ENCODE measurements at places on chromosomes 6 and 20. TPM values are rescaled to one million over a fixed set of nuclear protein-coding genes. Genes with fewer than 3 reads are reported as not detected.
A peak's percentile ranks its signal among the peaks of the same experiment; 100 is the strongest.

NFKBIE gene
- 24.8 TPM for total RNA-seq

RIMS1 gene
- total RNA-seq, result not detected

MCM3 gene
- total RNA-seq, result 335 TPM

MYT1 gene
- 0.44 TPM for total RNA-seq

WFDC11 gene
- total RNA-seq, result not detected

ECT2L gene
- not detected for total RNA-seq

TP53INP2 gene
- 2.6 TPM for total RNA-seq

FKBP1C gene
- 1.5 TPM for total RNA-seq

RAET1L gene
- not detected for total RNA-seq

DNA sequence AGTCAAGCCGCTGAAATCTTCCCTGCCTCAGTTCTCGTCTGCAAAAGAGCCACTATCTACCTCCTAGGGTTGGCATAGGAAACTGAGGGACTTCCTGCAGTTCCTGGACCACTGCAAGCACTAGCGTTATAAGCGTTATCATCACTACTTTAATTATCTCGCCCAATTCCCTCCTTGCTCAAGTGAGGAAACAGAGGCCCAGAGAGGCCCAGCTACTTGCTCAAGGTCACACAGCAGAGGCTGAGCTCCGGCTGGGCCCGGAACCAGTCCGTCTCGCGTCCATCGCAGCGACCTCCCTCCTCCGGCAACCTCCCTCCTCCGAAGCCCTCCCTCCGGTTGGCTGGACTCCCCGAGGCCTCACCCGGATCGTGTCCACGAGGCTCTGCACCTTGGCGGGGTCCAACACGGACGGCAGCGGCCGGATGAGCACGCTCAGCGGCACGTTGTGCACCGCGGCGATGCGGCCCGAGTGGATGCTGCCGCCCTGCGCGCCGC is 338 bp downstream of the SRXN1 start:
- H3K27ac ChIP-seq, result peak overlapping the region; percentile 74
- peaks cover 11% of the 10 kb centered on the region for H3K27me3 ChIP-seq
- H3K4me1 ChIP-seq, result peaks cover 18% of the 10 kb centered on the region
- peaks cover 27% of the 10 kb centered on the region for H3K36me3 ChIP-seq
- peak overlapping the region; percentile 85 for H3K4me3 ChIP-seq

GRCh38 chr6:165574220-165575157 is 88.6 kb downstream of the PDE10A start:
- H3K27ac ChIP-seq, result no peak overlapping the region
- H3K36me3 ChIP-seq, result no peaks in the 10 kb centered on the region
- no peaks in the 10 kb centered on the region for H3K4me1 ChIP-seq
- no peak overlapping the region for H3K4me3 ChIP-seq

GRCh38 chr6:20060252-20060651 is 152.0 kb downstream of the MBOAT1 start:
- no peaks in the 10 kb centered on the region for H3K4me1 ChIP-seq
- no peaks in the 10 kb centered on the region for H3K36me3 ChIP-seq
- H3K27me3 ChIP-seq, result peaks cover 6% of the 10 kb centered on the region
- H3K27ac ChIP-seq, result no peak overlapping the region

GRCh38 chr20:9474835-9475415 is 39.5 kb upstream of the LAMP5 start:
- H3K4me1 ChIP-seq, result no peaks in the 10 kb centered on the region
- no peak overlapping the region for H3K27ac ChIP-seq
- H3K27me3 ChIP-seq, result no peaks in the 10 kb centered on the region

GRCh38 chr6:75079589-75079988 is 126.3 kb downstream of the COL12A1 start:
- H3K27me3 ChIP-seq, result peaks cover 18% of the 10 kb centered on the region
- DNase-seq, result no peak
- no peaks in the 10 kb centered on the region for H3K4me1 ChIP-seq
- H3K27ac ChIP-seq, result no peak overlapping the region
- no peak overlapping the region for H3K4me3 ChIP-seq

DNA sequence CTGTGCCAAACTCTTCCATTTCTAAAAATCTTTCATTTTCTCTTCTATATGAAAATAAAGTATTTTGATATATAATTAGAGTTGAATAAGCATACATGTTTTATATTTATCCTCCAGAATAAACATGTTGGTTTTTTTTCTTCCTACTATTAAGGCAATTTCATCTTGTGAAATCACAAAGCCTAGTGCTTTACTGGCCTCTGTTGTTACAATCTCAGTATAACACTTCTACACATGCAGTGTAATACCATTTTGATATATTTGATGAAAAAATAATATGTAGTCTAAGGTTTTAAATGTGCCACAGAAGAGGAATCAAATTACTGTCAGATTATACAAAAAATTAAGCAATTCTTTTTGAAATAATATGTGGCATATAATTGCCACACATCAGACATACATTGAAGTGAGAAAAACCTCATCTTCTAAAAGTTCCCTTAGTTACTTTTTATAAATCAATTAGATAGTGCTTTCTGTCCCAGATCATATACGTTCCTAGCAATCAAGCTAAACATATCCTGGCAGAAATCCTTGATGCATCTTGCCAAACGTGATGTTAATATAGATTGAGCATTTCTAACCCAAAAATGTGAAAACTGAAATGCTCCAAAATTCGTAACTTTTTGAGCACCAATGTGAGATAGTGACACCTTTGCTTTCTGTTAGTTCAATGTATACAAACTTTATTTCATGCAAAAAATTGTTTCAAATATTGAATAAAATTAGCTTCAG is 225.1 kb upstream of the MANEA start:
- H3K36me3 ChIP-seq, result no peaks in the 10 kb centered on the region
- H3K4me3 ChIP-seq, result no peak overlapping the region
- DNase-seq, result no peak
- peaks cover 4% of the 10 kb centered on the region for H3K27me3 ChIP-seq
- no peaks in the 10 kb centered on the region for H3K4me1 ChIP-seq

DNA sequence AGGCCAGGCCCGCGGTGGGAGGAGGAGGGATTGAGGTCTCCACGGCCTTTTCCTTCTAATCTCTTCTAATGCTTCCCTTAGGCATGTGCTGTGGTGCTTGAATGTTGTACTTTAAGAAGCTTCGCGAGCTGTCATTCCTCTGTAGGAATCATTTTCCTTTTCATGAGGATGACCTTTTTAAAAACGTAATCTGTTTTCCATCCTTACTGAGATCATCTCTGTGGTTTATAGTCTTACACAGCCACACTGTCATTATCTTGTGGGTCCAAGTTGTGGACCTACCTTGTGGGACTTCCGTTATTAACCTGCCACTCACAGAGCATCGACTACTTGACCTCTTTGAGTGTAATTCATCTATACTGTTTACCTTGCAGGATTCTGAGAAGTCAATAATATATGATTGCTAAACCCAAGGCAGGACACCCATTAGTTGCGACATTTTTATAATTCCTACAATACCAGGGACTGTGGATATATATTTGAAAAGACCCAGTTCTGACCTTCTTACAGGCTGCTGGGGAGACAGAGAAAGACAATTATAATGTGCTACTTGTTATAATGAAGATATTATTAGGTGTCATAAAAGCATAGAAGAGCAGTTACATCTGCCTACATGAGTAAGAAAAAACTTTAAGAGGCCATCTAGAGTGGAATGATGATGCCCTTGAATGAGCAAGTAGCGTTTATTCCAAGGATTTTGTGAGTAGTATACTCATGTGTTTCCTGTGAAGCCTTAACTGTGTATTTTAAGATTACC is 842 bp downstream of the SLC25A27 start:
- H3K27ac ChIP-seq, result no peak overlapping the region
- peaks cover 9% of the 10 kb centered on the region for H3K4me1 ChIP-seq
- H3K27me3 ChIP-seq, result peaks cover 66% of the 10 kb centered on the region
- no peak for DNase-seq
- H3K4me3 ChIP-seq, result peak overlapping the region; percentile 84
- H3K36me3 ChIP-seq, result no peaks in the 10 kb centered on the region

- DNase-seq, result no peak
- H3K27me3 ChIP-seq, result no peaks in the 10 kb centered on the region
- H3K27ac ChIP-seq, result peak overlapping the region; percentile 78
- peaks cover 16% of the 10 kb centered on the region for H3K36me3 ChIP-seq
- H3K4me3 ChIP-seq, result no peak overlapping the region
Measured at GRCh38 chr6:35328108-35328723, 14.1 kb upstream of the PPARD start.

DNA sequence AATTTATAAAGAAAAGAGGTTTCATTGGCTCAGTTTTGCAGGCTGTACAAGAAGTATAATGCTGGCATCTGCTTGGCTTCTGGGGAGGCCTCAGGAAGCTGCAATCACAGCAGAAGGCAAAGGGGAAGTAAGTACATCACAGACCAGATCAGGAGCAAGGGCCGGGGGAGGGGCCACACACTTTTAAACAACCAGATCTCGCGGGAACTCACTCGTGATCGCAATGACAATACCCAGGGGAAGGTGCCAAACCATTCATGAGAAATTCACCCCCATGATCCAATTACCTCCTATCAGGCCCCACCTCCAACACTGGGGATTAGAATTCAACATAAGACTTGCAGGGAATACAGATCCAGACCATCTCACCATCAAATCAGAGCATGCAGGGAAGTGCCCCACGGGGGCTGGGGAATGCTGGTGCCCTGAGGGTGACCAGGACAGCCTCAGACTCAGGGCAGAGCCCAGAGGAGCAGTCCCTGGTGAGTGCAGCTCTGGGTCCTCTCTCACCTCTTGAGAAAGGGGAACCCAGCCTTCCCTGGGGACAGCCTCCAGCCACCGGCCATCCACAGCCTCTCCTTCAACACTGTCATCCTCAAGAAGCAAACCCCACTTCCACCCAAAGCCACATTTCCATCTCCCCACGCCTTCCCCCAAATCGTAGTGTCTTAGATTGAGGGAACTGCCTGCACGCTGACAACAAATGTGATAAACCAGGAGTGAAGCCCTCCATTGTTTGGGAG is 80.7 kb downstream of the ANKRD60 start:
- H3K4me1 ChIP-seq, result no peaks in the 10 kb centered on the region
- no peaks in the 10 kb centered on the region for H3K36me3 ChIP-seq
- H3K27ac ChIP-seq, result no peak overlapping the region
- peaks cover 44% of the 10 kb centered on the region for H3K27me3 ChIP-seq
- no peak for DNase-seq

DNA sequence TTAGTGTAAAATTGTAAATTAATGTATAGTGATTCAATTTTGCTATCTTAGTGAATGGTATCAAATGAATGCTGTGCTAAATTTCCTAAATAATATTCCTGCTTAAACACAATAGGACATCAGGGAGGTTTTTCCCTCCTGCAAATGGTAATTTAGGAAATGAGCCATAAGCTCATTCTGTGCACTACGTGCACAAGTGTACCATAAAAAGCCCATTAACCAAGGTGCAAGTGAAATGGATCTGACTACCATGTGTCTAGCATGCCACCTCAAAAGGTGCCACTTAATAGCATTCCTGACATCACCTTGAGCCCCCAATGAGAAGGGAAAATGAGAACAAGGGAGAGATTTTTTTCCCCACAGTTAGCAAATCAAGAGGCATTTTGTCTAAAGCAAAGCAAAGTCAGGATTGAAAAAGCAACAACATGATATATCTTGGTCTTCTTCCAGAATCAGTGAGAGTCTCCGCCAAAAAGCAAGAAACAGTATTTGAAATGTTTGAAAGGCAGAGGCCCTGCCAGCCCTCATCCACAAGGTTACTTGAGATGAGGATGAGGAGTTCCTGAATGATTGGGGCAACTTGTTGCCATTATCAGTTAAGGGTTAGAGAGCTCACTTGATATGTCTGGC is 334.2 kb upstream of the RSPO3 start:
- H3K27me3 ChIP-seq, result peaks cover 9% of the 10 kb centered on the region
- H3K36me3 ChIP-seq, result no peaks in the 10 kb centered on the region
- no peak for DNase-seq
- no peaks in the 10 kb centered on the region for H3K4me1 ChIP-seq

DNA sequence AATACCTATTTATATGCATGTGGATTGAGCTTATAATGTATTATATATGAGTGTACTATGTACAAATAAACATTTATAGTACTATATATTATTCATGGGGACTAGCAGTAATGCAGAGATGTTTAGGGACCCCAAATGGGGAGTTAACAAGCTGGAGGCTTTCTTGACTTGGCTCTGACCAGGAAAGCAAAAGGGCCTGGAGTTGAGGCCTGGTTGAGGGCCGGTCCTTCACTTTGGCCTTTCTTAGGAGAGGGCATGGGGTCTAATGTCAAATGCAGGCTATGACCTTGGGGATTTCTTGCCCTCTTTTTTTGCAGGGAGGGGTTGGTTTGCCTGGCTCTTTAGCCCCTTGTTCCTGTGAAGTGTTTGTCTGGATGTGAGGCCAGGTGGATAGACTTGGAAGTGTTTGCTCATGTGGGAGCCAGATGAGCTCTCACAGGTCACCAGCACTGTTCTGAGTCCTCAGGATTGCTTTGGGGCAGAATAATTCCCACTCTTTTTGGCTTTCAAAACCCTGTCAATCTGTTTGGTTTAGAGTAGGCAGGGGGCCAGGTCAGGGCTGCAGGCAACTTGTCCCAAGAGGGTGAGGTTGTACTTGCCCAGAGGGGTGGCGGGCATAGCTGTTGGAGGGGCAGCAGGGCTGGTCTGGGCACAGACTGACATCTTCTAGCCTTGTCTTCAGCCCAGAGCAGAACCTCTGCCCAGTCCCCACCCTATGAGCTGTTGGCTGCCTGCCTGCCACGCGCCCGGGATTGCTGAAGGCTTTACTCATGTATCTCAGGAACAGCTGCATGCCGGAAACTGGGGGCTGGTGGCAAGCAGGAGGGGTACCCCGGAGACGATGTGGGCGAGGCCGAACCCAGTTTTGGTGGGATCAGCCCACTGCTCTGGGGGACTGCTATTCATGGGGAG is 14.6 kb downstream of the TJAP1 start:
- peaks cover 16% of the 10 kb centered on the region for H3K4me1 ChIP-seq
- H3K4me3 ChIP-seq, result no peak overlapping the region
- H3K27me3 ChIP-seq, result no peaks in the 10 kb centered on the region
- no peak overlapping the region for H3K27ac ChIP-seq
- no peak for DNase-seq

GRCh38 chr20:12976720-12977309 is 32.0 kb upstream of the SPTLC3 start:
- no peak overlapping the region for H3K4me3 ChIP-seq
- H3K27ac ChIP-seq, result no peak overlapping the region
- H3K4me1 ChIP-seq, result no peaks in the 10 kb centered on the region

- no peaks in the 10 kb centered on the region for H3K27me3 ChIP-seq
- no peak for DNase-seq
- no peaks in the 10 kb centered on the region for H3K4me1 ChIP-seq
- peaks cover 20% of the 10 kb centered on the region for H3K36me3 ChIP-seq
- no peak overlapping the region for H3K4me3 ChIP-seq
Measured at GRCh38 chr6:80357674-80358073, 251.2 kb downstream of the BCKDHB start.

GRCh38 chr6:11702500-11703130 is 76.0 kb downstream of the ADTRP start:
- H3K4me1 ChIP-seq, result peaks cover 28% of the 10 kb centered on the region
- H3K27me3 ChIP-seq, result no peaks in the 10 kb centered on the region
- no peak for DNase-seq
- H3K36me3 ChIP-seq, result peaks cover 3% of the 10 kb centered on the region

GRCh38 chr6:40170856-40171255 is 236.6 kb upstream of the MOCS1 start:
- DNase-seq, result no peak
- peaks cover 21% of the 10 kb centered on the region for H3K27me3 ChIP-seq
- no peaks in the 10 kb centered on the region for H3K36me3 ChIP-seq
- H3K4me3 ChIP-seq, result no peak overlapping the region

GRCh38 chr20:20503777-20504530 is 136.1 kb downstream of the INSM1 start:
- no peaks in the 10 kb centered on the region for H3K27me3 ChIP-seq
- no peak overlapping the region for H3K27ac ChIP-seq
- peaks cover 27% of the 10 kb centered on the region for H3K36me3 ChIP-seq
- DNase-seq, result no peak
- peaks cover 2% of the 10 kb centered on the region for H3K4me1 ChIP-seq
- H3K4me3 ChIP-seq, result no peak overlapping the region

- H3K27ac ChIP-seq, result no peak overlapping the region
- no peak for DNase-seq
- no peaks in the 10 kb centered on the region for H3K27me3 ChIP-seq
- no peaks in the 10 kb centered on the region for H3K36me3 ChIP-seq
- H3K4me3 ChIP-seq, result no peak overlapping the region
- peaks cover 9% of the 10 kb centered on the region for H3K4me1 ChIP-seq
Measured at GRCh38 chr20:62766716-62767115, 29.6 kb upstream of the MRGBP start.
